ENCODE measurements at places on chromosomes 12 and 14. TPM values are rescaled to one million over a fixed set of nuclear protein-coding genes. Genes with fewer than 3 reads are reported as not detected.

The GPD1 gene
- 0.26 TPM for polyA plus RNA-seq

The MGAT4C gene
- polyA plus RNA-seq: 0.02 TPM

The C12orf42 gene
- not detected for polyA plus RNA-seq

The TAS2R46 gene
- polyA plus RNA-seq: not detected

The OTOGL gene
- 0.97 TPM for polyA plus RNA-seq

The RNU4-1 gene
- polyA plus RNA-seq: not detected

The TEX52 gene
- not detected for polyA plus RNA-seq
